Activated gamma-delta T cell (primary cell): ENCODE measurements at places on chromosomes 1 and 21.

- DNase-seq, result no peak
Measured at GRCh38 chr1:40599926-40600325, 65.6 kb downstream of the RIMS3 start.

DNA sequence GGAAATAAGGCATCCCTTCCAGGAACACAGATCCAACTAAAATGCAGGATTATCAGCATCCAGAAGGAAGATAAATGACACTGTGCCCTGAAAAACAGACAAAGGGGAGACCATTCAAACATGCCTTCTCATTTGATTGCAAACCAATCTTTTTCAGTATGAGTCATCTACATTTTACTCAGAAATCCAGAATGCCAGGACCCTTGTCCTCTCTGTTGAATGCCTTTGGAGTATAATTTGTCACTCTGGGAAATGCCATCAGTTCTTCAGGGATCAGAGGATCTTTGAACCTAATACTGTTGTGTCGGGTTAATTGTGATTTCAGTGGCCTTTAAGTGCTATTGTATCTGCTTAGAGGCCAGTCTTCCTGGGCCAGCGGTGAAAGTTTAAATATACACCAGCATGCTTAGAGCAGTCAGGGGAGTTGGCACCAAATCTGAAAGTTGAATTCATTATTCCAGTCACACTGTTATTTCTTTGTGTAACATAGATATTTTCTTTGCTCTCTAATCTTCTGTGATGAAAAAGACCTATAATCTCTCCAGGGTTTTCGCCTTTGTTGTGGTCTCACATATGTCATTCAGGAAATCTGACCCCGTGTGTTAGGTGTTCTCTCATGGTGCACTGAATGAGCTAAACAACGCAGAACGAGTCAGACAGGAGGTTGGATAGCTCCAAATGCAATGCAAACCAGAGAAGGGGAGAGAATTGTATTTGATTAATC is 364.8 kb upstream of the SGIP1 start:
- DNase-seq, result no peak

DNA sequence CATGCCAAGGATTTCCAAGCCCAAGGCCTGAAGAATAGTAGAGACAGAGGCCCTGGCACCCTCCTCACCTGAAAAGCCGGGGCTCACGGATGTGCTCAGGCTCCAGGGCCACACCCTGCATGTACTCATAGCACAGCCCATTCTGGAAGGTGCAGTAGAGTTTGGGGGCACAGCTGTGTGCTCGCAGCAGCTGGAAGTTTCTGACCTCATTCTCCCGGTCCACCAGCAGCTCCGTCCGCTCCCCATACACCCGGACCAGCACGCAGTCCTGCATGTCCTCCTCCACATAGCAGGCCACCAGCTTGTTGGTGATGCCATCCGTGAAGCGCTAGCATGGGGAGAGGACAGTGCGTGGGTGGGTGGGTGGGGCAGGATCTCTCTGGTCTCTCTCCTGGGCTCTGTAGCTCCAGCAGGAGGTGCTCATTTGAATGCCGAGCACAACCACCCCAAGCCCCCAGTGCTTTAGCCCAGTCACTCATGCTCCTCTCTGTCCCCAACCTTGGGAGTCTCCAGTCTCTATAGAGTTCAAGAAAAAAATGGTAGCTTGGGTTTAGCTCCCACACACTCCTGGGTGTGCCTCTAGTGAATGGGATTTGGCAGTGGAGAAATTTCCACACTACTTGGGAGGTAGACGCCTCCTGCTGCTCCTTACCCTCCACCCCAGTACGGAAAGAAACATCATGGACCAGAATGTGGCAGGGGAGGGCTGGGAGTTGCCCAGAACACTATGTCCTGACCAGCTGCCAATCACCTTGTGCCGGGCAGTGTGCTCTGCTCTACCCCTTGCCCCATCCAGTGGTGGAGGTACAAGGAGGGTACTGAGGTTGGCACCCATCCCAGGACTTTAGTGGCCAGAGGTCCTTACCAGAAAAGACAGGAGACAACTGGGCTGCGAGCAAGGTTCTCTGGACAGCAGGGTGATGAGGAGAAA is 1.9 kb downstream of the ETNK2 start:
- DNase-seq, result no peak

GRCh38 chr1:245441689-245442088 is 286.9 kb downstream of the KIF26B start:
- no peak for DNase-seq

DNA sequence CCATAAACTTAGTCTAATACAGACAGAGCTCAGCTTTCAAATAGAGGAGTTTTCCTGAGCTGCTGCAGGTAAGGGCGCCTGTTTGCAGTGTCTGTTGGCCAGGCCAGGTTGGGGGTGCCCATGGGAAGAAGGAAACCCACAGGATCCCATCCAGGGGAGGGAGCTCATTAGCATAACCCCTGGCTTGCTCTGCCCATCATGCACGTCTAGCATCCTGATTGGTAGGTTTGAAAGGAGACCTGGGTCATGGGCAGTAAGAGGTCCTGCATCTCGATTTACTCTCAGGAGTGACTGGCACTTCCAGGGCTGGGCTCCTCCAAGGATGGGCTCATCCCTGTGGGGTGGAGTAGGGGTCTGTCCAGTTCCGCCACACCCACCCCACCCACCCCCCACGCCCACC is 103.7 kb upstream of the CLDN14 start:
- no peak for DNase-seq

DNA sequence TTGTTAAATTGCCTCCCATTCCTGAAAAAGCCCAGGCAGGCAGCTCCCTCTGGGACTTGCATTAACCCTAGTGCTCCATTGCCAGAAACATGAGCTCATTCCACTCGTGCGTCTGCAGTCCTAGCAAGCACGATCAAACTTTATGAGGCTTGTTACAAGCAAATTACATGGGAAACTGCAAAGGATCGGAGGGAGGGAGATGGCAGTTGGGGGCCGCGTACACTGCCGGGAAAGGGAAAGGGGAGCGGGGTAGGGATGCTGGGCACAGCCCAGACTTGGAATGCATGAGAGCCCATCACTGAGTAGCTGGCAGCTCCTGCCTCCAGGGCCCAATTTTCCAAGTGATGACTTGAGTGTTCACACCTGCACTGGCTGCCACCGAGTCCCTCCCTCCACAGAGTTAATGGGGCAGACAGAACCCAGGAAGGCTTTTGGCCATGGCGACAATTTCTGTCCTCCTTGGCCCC is 169.9 kb downstream of the BRINP2 start:
- no peak for DNase-seq

DNA sequence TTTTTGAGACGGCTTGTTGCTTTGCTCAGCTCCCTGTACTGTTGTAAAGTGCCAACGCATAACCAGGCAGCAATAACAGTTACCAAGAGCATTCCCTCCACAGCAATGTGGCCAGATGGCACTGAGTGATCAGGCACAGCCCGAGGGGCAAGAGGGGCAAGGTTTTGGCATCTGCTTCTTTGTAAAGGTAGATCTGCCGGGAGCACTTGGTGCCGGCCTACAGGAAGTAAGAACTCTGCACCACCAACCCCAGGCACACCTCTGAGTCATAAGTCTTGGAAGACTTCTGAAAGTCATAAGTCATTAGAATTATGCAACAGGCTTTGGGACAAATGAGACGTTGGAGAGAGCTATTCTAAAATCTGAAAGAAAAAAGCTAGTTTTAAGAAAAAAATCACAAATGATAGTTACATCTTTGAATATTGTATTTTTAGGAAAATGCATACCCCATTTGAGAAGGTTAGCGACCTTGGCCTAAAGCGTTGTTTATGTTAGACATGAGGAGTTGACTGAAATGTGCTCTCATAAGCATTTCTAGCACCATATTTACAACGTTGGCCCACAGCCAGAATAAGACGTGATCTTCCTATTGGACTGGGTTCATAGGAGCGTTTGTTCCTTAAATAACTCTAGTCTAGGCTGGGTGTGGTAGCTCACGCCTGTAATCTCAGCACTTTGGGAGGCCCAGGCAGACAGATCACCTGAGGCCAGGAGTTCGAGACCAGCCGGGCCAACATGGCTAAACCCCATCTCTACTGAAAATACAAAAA is 37.7 kb upstream of the MAP10 start:
- no peak for DNase-seq

GRCh38 chr1:220796530-220796929 is 9.8 kb downstream of the MTARC1 start:
- DNase-seq, result no peak

GRCh38 chr1:3468236-3469103 is 14.0 kb downstream of the ARHGEF16 start:
- no peak for DNase-seq

- no peak for DNase-seq
Measured at GRCh38 chr1:70101231-70101630, 104.1 kb downstream of the LRRC40 start.
